H4 (cell line): ENCODE measurements at places on chromosomes 6 and 20. TPM values are rescaled to one million over a fixed set of nuclear protein-coding genes. Genes with fewer than 3 reads are reported as not detected.

The NINL gene
- total RNA-seq, result 3.7 and 4.4 TPM in 2 replicates

The HTR1B gene
- total RNA-seq, result not detected in 2 replicates

The SIRPG gene
- not detected in 2 replicates for total RNA-seq

The PHACTR1 gene
- total RNA-seq, result 1.8 and 3.3 TPM in 2 replicates
